Lower lobe of right lung (tissue), 2 donors: ENCODE measurements at places on chromosomes 4 and X.
A peak's percentile ranks its signal among the peaks of the same experiment; 100 is the strongest.

DNA sequence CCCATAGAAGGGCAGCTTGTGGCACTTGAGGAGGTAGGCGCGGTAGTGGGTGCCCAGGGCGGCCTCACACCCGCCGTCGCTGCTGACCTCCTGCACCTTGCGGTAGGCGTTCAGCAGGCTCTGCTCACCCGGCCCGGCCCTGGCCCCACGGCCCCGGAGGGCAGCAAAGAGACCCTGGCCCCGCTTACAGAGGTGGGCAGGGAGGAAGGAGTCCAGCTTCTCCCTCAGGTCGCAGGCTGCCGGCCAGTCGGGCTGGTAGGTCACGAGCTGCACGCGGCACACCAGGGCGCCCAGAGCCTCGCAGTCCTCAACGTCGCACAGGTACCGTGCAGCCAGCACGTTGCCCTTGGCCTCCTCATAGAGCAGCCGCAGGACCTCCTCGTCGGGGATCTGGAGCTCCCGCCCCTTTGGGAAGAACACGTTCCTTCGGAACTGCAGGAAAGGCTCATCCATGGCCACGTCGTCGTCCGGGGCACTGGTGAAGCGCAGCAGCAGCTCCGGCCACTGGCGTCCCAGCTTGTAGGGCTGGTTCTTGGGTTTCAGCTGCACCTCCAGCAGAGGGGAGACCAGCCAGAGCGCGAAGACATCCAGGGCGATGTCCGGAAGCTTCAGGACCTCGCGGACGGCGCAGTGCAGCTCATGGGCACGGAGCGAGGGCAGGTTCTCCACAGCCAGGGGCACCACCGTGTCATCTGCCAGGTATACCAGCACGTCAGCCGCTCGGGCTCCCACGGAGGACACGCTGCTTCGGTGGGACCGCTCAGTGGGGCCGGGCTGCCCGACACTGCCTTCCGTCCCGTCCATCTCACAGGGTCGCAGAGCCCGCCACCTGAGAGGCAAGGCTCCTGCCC is 17.1 kb upstream of the LAS1L start:
- no peak for DNase-seq

GRCh38 chr4:154872198-154872597 is 91.1 kb downstream of the RBM46 start:
- DNase-seq, result no peak

GRCh38 chr4:10664408-10664807 is 20.2 kb downstream of the CLNK start:
- DNase-seq, result no peak

GRCh38 chrX:39648548-39649254 is 449.1 kb downstream of the BCOR start:
- DNase-seq, result no peak

DNA sequence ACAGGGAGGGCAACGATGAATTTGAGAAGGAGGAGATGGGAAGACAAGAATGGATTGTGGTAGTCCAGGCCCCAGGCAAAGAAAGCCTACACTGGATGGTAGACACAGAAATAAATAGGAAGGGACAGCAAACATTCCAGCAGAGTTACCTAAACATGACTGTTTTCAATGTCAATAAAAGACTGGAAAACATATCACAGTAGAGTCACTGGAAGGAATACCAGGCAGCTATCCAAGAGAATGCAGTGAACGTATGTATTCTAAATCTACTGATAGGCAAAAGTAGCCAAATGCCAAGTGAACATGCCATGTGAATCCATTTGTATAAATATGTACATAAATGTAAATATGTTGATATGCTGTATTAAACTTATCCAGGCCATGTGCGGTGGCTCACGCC is 183.0 kb downstream of the PALLD start:
- no peak for DNase-seq

DNA sequence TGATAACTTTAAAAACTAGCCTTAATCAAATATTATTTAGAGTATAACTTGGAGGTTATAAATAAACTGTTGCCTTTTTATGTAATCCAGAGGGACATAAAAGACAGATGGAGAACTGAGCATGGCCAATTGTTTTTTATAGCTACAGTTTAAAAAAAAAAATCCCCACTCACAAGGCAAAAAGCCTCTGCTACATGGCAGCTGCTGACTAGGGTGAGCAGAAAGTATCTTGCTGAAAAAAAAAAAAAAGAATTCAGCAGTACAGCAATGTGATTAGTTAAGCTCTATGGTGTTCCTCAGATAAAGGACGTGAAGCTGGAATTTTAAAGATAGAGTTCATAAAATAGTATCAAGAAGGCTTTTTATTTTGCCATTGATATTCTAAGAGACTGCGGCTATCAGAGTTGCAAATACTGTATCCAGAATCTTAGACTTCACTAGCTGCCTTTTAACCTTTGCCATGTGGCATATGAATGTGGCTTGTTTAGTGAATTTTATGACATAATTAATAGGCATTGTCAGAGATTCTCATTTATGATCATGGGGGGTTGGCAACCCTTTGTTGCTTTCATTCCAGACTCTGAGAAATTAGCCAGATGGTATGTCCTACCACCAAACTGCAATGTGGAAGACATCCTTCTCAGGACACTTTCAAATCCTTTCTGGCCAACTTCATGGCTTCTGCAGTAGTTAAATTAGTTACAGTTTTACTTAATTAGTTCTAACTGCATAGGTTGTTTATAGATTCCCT is 498.0 kb downstream of the STPG2 start:
- DNase-seq, result no peak

DNA sequence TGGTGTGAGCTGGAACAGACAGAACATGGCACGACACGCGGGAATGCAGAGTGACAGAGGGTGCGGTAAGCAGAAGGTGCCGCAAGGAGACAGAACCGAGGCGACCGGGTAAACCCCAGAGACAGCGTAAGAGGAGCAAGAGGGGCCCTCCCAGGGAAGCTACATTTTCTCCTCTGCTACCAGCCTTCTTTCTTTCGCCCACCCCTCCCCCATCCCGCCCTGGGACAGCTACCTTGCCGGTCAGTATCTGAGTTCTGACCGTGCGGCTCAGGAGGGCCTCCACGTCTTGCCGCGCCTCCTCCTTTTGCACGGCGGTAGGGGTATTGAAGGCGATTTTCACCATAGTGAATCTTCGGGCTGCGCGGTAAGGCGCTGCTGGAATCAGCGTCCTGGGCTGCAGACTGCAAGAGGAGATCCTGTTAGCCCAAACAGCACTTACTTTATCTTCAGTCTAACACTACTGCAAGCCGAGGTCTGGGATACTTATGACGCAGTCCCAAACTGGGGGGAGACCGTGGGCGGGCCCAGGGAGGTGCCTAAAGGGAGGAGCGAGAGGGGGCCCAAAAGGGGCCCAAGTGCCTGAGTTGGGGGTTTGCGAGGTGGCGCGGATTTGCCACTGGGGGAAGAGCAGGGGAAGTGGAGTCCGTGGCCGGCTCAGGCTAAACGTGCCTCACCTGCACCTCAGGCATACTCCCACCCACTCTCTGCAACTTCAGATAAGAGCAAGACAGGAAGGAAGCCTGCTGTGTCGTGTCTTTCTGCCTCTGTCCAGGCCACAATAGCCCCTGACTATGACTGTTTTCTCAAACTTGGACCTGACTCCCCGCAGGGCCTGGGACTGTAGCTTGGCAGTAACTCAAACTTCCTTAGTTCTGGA is at the start of gene ITM2A:
ITM2A (minus strand) TSS at position 462 of the 877 bp plus-strand sequence; CDS start at position 343, 119 bp downstream.
- DNase-seq, result peak; percentile 45

DNA sequence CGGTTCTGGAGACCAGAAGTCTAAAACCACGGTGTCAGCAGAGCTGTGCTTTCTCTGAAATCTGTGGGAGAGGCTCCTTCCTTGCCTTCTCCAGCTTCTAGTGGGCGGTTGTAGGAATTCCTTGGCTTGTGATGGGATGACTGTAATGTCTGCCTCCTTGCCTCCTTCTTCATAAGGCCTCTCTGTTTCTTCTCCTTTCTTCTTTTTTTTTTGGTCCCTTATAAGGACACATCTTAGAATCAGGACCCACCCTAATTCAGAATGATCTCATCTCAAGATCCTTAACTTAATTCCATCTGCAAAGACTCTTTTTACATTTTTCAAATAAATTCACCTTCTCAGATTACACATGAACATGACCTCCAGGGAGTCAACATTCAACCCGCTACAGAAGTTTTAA is 186.9 kb downstream of the STK32B start:
- DNase-seq, result no peak

DNA sequence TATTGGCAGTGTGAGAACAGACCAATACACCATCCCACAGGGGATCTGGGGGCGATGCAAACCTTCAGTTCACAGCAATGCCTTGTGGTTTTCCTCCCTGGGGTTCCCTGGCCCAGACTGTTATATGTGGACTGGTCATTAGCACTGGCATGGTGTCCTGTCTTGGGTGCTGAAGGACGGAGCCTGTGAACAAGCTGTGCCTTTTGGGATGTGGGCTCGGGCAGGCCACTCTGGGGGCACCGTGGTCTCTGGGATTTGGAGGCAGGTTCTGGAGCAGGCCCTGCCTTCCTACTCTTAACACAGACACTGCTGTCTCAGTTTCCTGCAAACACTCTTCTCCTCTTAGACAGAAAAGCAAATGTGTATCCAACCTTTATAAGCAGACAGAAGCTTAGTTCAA is 93.0 kb upstream of the ADRA2C start:
- peak; percentile 12 for DNase-seq

DNA sequence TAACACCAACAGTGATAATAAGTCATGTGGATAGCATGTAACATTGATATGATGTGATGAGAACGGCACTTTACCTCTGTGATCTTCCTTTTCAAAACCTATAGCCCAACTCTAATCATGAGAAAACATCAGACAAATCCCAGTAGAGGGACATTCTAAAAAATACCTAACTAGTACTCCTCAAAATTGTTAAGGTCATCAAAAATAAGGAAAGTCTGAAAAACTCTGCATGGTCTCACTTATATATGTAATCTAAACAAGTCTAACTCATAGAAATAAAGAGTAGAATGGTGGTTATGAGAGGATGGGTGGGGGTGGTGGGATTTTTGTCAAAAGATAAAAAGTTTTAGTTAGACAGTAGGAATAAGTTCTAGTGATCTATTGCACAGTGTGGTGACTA is 243.9 kb upstream of the GRIA3 start:
- DNase-seq, result no peak

- DNase-seq, result no peak
These were observed 961.8 kb upstream of the TENM3 start for GRCh38 chr4:181281451-181281850.

- no peak for DNase-seq
These were observed 41.6 kb downstream of the USP46 start for GRCh38 chr4:52617336-52618020.

- DNase-seq, result no peak
These were observed 7.0 kb upstream of the TRPC5OS start for GRCh38 chrX:111868726-111869638.
